Ascending aorta (tissue), 2 donors: ENCODE measurements at places on chromosomes 7 and 10.

- H3K27me3 ChIP-seq: no peaks in the 10 kb centered on the region
- H3K4me1 ChIP-seq: peaks cover 4% of the 10 kb centered on the region
- DNase-seq: no peak
- no peak overlapping the region for H3K27ac ChIP-seq
Measured at GRCh38 chr7:2512713-2513112, 6.9 kb upstream of the LFNG start.

DNA sequence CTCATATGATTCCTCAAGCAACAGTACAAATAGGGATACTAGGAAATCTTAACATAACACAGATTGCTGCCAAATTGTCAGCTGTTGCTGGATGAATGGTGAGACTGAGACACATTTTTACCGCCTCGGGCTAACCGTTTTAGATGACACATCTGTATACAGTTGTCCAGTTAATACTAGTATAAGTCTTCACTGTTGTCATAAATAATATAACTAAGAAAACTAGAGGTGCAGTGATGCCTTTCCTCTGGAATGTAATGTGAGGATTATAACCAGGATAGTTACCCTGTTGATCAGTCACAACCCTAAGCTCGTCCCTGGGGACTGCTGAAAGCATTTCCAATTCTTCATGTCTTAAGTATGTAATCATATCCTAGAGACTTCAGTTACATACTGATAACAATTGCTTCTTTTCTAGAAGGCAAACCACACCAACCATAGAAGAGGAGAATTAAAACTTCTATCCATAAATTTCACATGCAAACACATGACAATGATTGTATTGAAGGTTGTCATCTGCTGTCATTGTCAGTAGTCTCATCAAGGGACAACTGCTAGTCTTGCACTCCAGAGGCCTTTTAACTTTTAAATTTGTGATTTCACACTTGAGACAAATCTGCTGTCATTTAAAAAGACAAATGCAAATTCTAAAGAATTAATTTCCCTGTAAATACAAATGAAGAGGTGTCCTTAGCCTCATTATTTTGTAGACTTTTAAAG lies 100.4 kb upstream of the SEMA3D start:
- DNase-seq: no peak
- no peaks in the 10 kb centered on the region for H3K36me3 ChIP-seq
- no peaks in the 10 kb centered on the region for H3K27me3 ChIP-seq
- H3K4me1 ChIP-seq: no peaks in the 10 kb centered on the region
- H3K27ac ChIP-seq: no peak overlapping the region

DNA sequence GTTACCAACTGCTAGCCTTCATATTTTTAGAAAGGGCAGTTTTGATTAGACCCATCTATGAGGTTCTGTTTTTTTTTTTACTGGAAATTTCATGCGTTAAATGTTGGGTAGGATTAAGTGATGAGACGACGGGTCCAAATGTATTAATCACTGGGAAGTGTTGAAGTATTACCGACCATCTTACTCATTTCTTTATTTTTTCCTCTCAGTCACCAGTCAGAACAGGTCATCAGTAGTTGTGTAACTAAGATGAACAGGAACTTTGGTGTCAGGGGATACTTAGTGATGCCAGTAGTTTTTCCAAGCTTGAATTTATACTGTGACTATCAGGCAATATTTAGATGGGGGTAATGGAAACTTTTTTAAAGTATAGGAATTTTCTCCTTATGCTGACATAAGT lies 14.2 kb downstream of the TFAM start:
- no peaks in the 10 kb centered on the region for H3K4me1 ChIP-seq
- peaks cover 28% of the 10 kb centered on the region for H3K36me3 ChIP-seq
- no peak overlapping the region for H3K4me3 ChIP-seq
- no peak overlapping the region for H3K27ac ChIP-seq
- H3K27me3 ChIP-seq: no peaks in the 10 kb centered on the region
- DNase-seq: no peak

DNA sequence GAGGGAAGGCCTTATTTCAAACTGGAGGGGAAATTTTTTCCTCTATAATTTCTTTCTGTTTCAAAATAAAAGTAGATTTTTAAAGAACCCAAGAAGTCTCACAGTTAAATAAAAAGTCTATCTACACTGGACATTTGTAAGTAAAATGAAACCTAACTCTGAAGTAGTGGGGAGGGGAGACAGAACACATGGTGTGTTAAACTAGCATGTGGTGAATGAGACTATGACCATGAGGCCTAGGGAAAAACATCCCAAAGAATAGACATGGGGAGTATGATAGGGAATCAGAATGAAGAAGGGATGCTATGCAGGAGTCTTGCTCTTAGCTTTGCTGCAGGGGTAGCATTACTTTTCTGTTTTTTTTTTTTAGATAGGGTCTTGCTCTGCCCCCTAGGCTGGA lies 1061.3 kb upstream of the LRRTM3 start:
- no peak for DNase-seq
- H3K27me3 ChIP-seq: no peaks in the 10 kb centered on the region
- no peaks in the 10 kb centered on the region for H3K4me1 ChIP-seq
- no peak overlapping the region for H3K4me3 ChIP-seq
- H3K27ac ChIP-seq: no peak overlapping the region

GRCh38 chr10:13168781-13169180 lies 7.4 kb downstream of the MCM10 start:
- H3K36me3 ChIP-seq: no peaks in the 10 kb centered on the region
- H3K27me3 ChIP-seq: no peaks in the 10 kb centered on the region
- H3K27ac ChIP-seq: no peak overlapping the region
- H3K4me3 ChIP-seq: no peak overlapping the region

DNA sequence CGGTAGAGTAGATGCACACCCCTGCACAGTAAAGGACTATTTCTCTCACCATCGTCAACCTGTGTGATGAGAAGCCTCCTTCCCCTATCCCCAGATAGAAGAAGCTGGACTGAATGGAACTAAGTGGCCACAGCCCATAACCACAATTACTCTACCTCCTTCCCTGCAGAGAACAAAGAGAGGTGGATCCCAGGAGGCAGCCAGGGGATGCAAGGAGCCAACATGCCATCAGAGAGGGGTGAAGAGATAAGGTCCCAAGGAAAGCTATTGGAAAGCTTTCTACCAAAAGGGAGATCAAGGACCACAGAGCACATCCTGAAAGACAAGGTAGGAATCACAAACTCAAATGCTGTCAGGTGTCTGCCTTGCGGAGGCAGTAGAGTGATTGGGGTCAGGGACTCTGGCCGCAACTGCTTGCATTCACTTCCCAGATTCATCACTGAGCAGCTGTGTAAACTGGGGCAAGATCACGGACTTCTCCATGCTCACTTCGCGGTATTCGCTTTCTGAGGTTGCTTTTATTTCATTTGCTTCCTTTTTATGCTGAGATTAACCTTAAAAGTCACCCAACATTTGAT lies 81.6 kb upstream of the MYO3A start:
- H3K4me3 ChIP-seq: no peak overlapping the region
- H3K27me3 ChIP-seq: no peaks in the 10 kb centered on the region
- no peak for DNase-seq
- no peaks in the 10 kb centered on the region for H3K4me1 ChIP-seq

DNA sequence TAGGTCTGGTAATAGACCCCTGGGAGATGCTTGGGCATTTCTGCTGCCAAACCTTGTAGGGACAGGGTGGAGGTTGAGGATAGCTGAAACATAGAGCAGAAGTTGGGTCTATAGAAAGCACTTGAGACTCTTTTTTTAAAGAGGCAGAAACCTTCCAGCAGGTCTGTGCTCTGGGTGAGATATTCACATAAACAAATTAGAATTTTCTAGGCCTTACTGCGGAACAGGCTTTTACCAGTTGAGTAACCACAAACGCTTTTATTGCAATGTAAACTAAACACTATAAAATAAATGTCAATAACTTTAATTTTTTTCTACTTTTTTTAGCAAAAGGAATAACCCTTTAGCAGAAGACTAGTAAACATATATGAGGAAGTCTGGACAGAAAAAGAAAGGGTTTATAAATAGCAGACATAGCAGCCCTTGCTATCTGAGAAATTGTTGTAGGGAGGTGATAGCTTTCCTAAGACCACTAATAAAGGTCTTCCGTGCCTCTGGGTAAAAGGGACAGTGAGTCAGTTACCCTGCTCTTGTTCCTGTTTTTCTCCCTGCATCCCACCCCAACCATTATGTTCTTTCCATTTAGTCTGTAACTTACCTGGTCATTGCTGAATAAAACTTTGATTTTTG lies 38.7 kb downstream of the CACNB2 start:
- peaks cover 21% of the 10 kb centered on the region for H3K4me1 ChIP-seq
- DNase-seq: no peak
- H3K27me3 ChIP-seq: no peaks in the 10 kb centered on the region
- peak overlapping the region; percentile 41 for H3K4me3 ChIP-seq

DNA sequence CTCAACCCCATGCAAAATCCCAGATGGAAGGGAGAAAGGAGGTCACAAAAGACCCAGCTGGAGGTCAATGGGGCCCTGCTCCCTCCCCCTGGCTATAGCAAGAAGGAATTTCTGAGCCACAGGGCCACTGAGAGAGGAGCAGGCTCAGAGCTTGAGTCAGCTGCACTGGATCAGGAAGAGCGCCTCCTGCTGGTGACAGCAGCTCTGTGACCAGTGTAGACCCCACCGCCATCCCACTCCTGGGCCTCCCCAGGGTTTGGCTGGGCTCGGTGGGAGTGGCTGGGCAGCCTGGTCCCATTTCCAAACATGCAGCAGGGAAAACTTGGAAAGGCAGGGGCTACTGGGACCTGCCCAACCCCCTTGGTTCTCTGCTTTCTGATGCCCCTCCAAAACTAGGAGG lies 31.5 kb upstream of the PRLHR start:
- no peak overlapping the region for H3K27ac ChIP-seq
- H3K27me3 ChIP-seq: no peaks in the 10 kb centered on the region
- no peaks in the 10 kb centered on the region for H3K36me3 ChIP-seq
- H3K4me1 ChIP-seq: no peaks in the 10 kb centered on the region

GRCh38 chr10:103147645-103148044 lies 45.4 kb downstream of the NT5C2 start:
- H3K27ac ChIP-seq: no peak overlapping the region
- H3K36me3 ChIP-seq: no peaks in the 10 kb centered on the region
- H3K27me3 ChIP-seq: no peaks in the 10 kb centered on the region
- H3K4me1 ChIP-seq: peaks cover 28% of the 10 kb centered on the region
- H3K4me3 ChIP-seq: no peak overlapping the region
- no peak for DNase-seq

DNA sequence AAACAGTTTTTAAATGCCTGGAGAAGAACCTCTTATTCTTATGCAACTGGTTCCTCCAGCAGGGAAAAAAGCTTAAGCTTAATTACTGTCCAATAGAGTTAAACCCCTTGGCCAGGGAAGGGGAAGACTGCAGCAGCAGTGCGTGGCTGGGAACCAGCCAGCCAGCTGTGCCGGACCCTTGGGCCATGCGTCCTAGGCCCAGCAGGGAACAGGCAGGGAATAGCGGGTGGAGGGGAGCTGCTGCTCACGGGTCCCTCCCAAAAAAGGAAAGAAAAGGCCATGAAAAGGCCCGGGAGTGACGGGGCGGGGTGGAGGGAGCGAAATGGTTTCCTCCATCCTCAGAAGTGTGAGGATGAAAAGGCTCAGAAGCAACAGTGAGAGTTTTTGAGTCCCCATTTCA lies 35.2 kb upstream of the HECW1 start:
- no peaks in the 10 kb centered on the region for H3K4me1 ChIP-seq
- no peak overlapping the region for H3K4me3 ChIP-seq
- no peaks in the 10 kb centered on the region for H3K36me3 ChIP-seq
- DNase-seq: no peak
- H3K27me3 ChIP-seq: no peaks in the 10 kb centered on the region
- H3K27ac ChIP-seq: no peak overlapping the region

DNA sequence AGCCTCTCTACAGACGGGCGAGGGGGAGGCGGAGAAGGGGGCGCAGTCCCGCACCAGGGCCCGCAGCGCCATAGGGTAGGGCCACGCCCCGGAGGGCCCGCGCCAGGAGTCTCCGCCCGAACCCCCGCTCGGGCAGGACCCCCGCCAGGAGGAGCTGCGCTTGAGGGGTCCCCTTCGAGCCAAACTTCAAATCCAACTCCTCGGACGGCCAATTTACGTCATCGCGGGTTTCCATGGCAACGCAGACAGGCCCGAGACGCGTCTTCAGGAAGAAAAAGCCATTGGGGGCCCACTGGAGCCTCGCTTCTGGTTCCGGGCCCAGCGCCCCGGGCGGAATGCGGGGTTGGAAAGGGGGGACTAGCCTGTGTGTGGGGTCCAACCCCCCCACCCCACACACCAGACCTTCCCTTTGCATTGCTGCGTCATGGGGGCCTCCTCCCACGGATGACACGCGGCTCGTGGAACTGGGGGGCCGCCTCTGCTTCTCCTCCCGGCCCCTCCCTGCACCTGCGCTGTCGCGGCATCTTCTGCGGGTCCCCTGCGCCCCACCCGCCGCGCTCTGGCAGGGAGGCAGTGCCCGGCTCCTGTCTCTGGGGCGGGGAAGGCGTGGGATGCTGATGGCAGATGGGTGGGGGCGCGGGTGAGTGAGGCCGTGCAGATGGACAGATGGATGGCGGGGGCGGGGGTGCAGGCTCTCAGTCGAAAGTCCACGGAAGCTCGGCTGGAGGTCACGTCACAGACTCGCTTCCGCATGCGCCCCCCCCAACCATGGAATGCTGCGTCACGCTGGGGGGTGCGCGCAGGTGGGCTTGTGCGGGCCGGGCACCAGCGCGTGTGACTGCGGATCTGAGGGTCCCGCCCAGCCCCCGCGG lies 1.2 kb downstream of the CALY start:
- no peaks in the 10 kb centered on the region for H3K36me3 ChIP-seq
- peaks cover 27% of the 10 kb centered on the region for H3K27me3 ChIP-seq
- peaks cover 9% of the 10 kb centered on the region for H3K4me1 ChIP-seq
- H3K4me3 ChIP-seq: peak overlapping the region; percentile 34

DNA sequence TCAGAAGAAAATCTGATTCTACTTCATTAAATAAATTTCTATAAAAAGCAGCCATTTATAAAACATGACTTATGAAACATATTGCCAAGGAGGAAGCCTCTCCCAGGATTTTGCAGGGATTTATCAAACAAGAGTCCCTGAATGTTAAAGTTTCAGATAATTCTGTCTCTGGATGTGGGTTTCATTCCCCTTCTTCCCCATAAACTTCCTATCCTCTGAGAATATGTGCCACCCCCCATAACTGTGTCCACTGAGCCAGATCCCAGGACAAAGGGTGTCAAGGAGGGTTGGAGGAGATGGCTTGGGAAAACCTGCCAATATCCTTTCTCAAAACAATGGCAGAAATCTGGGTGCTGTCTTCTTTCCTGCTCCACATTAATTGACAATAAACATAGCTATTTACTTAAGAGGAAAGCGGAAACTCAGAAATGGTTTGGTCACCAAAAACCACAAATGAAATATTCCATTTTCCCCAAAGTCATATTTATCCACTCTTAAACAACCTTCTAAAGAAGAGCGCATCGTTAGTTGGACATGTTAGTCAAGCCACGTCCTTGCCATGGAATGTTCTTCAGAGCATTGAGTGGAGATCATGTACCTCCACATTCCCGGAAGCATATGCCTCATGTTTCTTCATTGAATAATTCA lies 54.3 kb upstream of the AKR1E2 start:
- no peak for DNase-seq
- H3K27ac ChIP-seq: peak overlapping the region; percentile 78
